CMK (cell line): ENCODE measurements at places on chromosomes 12 and 14.

DNA sequence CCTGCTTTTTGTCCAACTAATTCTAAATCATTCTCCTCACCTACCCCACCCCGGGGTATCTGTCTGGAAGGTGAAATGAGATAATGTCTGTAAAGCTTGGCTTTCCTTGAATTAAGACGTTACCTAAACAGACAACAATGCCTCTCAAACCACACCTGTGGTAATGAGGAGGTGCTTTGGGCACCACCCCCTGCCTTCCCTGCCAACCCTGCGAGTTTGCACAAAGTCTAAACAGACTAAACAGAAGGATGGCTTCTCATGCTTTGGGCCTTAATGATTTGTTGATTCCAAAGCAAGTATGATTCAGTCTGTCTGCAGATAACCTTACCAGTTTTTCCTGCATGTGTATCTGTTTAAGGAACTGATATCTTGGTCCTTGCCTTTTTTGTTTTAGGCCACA lies 82.4 kb downstream of the ZFC3H1 start:
- DNase-seq, result no peak

DNA sequence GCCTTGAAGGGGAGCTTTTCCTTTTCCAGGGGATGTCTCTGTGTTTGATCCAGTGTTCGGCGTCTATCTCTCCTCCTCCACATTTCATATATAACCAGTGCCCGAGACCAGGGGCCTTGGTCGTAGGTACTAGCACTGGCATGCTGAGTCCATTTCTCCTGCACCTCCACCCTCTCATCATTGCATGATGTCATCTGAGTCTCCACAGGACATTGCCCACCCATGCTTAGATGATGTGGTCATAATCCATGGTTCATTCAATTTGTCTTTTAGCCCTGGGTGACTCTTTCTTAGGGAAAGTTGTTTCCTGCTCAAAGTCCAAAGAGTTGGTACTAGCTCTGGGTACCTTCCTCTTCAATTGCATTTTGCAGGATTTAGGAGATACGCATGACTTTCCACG lies 328.1 kb downstream of the BCL11B start:
- DNase-seq, result no peak

DNA sequence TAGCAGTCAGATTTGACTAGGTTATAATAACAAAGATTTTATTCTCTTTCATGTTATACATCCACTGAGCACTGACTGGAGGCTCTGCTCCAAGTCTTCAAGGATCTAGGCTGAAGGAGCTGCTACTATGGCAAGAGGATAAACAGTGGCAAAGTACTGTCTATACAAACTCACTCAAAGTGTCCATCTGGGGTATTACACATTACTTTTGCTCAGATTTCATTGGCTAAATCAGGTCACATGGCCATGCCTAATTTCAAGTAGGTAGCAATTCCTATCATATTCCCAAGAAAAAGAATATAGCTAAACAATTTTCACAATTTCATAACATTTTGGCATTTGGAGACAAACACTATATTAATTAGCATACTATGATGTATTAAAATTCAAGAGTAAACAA lies 40.9 kb downstream of the CDK17 start:
- no peak for DNase-seq

DNA sequence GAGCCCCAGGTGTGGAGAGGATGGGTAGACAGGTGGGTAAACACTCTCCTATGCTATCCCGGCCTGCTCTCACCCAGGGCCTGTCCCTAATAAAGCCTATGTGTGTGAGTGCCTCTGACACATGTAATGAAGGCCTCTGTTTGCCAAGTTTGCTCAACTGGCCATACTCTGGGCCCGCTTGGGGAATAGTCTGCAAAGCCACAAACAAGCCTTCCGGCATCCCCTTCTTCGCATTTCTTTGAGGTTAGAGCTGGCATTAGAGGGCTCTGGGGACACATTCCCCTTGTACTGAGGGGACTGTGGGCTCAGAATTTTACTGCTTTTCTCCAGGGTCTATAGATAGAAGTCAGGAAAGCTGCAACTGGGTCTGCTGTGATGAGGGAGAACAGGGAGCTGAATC lies 240.5 kb downstream of the C12orf75 start:
- no peak for DNase-seq

GRCh38 chr14:101239065-101239464 lies 322.2 kb upstream of the DIO3 start:
- no peak for DNase-seq

GRCh38 chr12:116302166-116303058 lies 24.9 kb upstream of the MED13L start:
- DNase-seq, result no peak

- DNase-seq, result no peak
Measured at GRCh38 chr12:57571926-57572762, 18.8 kb upstream of the PIP4K2C start.

DNA sequence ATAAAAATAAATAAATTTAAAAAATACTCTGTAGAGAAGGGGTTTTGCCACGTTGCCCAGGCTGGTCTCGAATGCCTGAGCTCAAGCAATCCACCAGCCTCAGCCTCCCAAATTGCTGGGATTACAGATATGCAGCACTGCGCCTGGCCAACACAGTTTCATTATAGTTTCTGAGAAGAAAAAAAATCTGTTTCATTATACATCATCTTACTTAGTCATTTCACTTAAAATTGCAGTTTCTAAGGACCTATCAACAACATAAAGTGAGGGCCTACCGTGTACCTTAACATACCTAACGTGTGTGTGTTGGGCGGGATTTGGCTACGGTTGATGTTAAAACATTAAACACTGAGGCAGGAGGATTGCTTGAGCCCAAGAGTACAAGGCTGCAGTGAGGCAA lies 28.3 kb downstream of the P2RX2 start:
- no peak for DNase-seq

- DNase-seq, result no peak
Measured at GRCh38 chr12:46554460-46554859, 181.9 kb upstream of the SLC38A2 start.

- DNase-seq, result no peak
Measured at GRCh38 chr12:91052026-91052425, 5.8 kb downstream of the KERA start.

DNA sequence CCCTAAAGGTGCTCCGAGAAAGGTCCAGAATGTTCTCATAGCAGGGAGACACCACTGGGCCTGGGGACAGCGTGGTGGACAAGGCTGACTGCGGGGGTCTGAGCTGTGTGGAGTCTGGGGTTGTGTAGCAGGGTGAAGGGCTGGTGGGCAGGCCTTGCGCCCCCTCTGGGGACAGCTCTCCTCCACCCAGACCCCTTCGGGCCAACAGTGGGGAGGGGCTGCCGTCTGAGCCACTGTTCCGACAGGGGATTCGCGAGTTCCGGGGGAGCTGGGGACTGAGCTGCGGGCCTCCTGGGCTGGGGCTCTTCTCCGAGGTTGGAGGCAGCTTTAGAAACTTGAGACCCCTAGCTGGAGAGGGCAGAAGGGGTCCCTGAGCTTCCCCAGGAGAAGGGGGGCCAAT lies 32.1 kb downstream of the NCKAP5L start:
- DNase-seq, result no peak

- no peak for DNase-seq
Measured at GRCh38 chr12:103441437-103442181, 54.2 kb downstream of the C12orf42 start.

DNA sequence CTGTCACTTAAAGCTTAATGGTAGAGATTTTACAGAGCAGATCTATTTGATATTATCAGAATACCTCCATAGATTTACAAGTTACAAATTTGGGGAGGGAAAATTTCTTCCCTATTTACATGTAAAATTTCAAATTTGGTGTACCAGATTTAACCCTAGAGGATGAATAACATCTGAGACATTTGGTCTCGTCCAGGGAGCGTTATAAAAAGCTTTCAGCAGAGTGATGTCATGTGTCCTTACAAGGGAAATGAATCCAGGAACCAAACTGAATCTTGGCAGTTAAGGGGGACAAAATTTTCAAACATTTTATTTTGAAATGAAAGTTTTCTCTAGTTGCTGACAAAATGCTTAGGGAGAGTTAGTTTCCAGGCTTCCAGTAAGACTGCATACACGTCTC lies 4.5 kb upstream of the CDK17 start:
- DNase-seq, result no peak

GRCh38 chr12:42031847-42032564 lies 112.7 kb downstream of the GXYLT1 start:
- no peak for DNase-seq

GRCh38 chr12:75554556-75554880 lies 43.1 kb upstream of the KRR1 start:
- DNase-seq, result no peak
